ENCODE measurements at places on chromosomes 1 and 21.

GRCh38 chr1:59997479-59998115 lies 71.0 kb upstream of the CYP2J2 start:
- no peak for DNase-seq

DNA sequence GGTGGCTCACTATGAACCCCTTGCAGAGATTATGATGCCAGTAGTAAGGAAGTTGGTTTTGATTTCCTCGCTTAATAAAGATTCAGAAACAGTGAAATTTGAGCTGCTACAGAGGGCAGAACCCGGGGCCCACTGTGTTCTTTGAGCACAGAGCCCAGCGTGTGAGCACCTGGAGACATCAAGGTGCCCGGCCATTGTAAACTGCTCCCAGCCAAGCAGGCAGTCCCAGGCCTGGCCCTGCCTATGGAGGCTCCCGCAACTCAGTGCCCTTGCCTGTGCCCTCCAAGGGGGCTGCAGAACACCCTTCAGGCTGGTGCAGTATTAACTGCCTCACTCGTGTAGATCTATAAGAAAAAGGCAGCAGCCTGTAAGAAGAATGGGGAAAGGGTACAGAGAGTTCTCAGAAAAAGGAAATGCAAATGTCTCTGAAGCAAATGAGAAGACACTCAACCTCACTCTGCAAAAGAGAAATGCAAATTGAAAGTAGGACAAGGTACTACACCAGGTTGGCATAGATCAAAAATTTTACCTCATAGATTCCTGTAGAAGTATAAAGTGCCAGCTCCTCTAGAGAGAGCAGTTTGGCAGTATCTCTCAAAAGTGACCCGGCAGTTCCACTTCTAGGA lies 323.7 kb downstream of the HHAT start:
- DNase-seq: no peak

DNA sequence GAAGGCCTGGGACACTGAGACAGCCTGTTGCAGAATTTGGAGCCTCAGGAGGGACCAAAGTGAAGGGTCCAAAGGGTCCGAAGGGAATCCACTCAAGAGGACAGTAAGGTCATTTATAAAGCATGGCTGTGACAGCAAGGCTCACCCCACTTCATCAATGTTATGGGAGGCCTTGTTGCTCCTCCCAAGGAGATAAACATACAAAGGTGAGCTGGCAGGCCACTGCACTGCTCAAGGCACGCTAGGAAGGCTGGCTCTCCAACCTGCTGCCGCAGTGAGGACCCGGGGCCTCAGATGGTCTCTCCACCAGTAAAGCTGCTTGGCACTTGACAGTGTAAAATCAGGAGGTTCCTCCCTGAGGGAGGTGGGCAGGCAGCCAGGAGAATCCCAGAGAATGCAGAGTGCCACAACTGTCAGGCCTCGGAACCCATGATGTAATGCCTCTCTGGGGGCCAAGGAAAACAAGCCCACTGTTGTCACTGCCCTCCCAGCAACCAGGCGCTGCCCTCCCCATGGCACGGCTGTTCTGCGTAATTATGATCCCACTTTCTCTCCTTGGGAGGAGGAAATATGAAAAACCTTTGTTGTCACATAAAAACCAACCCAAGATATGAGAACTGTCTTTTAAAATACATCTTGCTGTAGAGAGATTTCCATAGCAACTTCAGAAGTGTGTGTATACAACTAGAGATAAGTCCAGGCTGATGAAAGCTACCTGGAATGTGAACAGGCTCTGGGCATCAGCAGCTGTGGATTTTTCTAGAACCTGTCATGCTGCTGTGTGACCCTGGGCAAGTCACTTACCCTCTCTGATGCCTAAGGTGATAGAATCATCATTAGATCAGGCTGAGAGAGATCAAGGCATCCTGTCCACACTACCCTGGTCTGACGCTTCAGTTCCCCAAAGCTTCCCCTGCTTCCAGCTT lies 102.5 kb downstream of the KCNN3 start:
- DNase-seq: no peak

DNA sequence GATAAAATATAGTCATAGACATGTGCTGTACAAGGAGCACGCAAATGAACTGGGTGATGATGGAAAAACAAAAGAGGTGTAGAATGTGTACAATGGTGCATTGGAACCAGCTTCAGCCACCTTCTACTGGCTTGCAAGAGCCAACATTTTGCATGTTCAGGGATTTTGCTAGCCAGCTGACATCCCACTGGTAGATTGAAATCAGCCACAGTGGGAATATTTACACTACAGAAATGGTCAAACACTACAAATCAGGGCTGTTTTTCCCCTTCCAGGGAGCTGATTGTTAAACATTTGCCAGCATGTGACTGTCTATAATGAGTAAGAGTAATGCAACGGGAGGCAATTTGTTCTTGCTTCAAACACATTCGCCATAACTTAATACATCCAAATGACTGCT lies 23.2 kb downstream of the PMVK start:
- DNase-seq: no peak

GRCh38 chr1:21659099-21659923 lies 9.8 kb downstream of the RAP1GAP start:
- DNase-seq: peak; percentile 74

DNA sequence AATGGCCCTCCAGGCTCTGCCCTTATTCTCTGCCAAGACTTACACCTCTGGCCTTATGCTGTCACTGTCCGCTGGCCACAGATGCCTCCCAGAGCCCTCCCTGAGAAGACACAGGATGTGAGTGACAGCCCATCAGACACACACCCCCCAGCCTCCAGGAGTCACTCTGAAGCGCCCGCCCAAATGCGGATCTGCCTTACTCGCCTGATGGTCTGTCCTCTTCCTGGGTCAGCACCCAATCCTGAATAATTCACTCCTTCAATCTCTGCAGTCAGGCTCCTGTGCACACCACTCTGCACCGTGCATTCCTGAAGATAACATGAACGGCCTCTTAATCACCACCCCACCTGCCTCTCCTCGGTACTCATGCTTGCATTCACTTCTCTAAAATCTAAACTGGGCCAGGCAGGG lies 14.7 kb downstream of the CLSTN1 start:
- DNase-seq: peak; percentile 77

- peak; percentile 97 for DNase-seq
Measured at GRCh38 chr1:202192770-202193613, 607 bp upstream of the LGR6 start.

- peak; percentile 95 for DNase-seq
Measured at GRCh38 chr1:165768513-165769394, at the start of gene TMCO1. TMCO1 (minus strand) TSS chr1:165768868; CDS start chr1:165768751, 117 bp downstream.

DNA sequence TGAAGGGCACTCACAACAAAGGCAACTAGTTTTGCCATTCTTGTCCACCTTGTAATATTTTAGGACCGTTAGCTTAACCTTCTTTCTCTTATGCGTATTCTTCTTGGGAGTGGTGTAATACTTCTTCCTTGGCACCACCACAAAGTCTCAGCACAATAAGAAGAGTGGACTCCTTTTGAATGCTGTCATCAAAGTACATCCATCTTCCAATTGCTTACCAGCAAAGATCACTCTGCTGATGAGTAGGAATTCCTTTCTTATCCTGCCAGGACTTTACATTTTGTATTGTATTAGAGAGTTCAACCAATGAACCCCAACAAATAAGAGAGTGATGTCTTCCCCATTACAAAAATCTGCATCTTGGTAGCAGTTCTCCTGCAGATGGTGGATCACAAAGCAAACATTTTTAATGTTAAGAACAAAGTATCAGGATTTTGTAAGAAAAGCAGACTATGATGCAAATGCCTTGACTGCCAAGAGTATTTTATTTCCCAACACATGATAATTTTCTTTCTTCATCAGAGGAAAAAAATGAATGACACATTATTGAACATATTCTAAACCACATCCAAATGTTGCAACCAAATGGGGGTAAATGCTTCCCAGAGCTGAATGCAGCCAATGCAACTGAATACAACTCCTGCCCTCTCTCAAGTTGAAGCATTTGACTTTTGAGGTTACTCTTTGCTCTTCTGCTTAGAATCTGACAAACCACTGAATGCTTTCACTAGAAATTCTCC lies 5.1 kb upstream of the ARNT start:
- DNase-seq: no peak

- DNase-seq: no peak
Measured at GRCh38 chr1:184818646-184819045, 64.0 kb upstream of the EDEM3 start.

DNA sequence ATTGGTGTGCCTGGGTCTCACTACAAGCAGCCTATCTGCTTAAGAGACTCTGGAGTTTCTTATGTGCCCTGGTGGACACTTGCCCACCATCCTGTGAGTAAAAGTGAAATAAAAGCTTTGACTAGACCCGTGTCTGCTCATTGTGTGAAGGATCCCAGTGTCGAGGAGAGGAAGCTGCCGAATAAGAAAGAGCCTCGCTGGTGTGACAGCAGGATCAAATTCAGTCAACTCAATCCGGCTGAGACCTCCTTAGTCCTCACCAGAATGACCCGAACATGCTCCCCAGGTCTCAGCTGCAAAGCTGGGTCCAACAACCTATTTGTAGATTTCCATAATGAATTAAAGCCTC lies 14.8 kb downstream of the CD2 start:
- DNase-seq: no peak

GRCh38 chr1:247906504-247907047 lies 11.2 kb downstream of the OR2W3 start:
- DNase-seq: no peak

- DNase-seq: no peak
Measured at GRCh38 chr1:59128784-59129227, 168.1 kb upstream of the FGGY start.

DNA sequence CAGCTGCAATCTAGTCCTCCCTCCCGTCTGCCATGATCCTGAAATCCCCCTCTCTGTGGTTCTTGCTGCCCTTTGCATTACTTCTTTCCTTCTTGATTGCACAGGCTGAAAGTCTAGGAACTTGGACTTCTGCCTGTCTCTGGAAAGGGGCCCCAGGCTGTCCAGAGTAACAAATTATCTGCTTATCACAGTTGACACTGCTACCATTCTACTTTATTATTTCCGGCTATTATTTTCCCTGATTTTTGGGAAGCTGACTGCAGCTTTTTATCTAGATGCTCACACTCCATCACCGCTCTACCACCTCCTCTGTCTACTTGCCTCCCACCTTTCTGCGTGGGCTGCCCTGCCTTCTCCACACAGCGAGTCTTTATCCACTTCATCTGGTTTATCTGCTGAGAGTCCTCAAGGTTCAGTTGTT lies 202.1 kb upstream of the PLXNA2 start:
- DNase-seq: no peak

- no peak for DNase-seq
Measured at GRCh38 chr1:209584231-209584672, 738 bp downstream of the CAMK1G start.

- DNase-seq: no peak
Measured at GRCh38 chr1:228073061-228073856, 9.2 kb upstream of the ARF1 start.

- DNase-seq: peak; percentile 14
Measured at GRCh38 chr1:78553859-78554258, 63.1 kb downstream of the PTGFR start.

GRCh38 chr1:162717548-162718184 lies 72.8 kb upstream of the HSD17B7 start:
- DNase-seq: no peak

DNA sequence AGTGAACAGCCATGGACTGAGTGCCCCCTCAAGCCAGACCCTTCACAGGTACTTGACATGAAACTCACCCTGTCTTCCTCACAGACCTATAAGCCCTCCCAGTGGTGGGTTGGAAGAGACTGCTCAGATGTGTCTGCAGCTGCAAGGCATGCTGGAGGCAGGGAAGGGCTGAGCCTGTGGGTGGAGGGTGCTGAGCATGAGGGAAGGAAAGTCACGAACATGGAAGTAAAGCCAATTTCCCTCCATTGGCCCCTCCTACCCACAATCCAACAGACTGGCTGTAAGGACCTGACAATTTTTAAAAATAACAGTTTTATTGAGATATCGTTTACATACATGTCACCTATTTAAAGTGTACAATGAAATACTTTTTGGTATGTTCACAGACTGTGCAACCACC lies 44.1 kb downstream of the RCSD1 start:
- DNase-seq: no peak

GRCh38 chr1:6915999-6916565 lies 130.8 kb downstream of the CAMTA1 start:
- no peak for DNase-seq

DNA sequence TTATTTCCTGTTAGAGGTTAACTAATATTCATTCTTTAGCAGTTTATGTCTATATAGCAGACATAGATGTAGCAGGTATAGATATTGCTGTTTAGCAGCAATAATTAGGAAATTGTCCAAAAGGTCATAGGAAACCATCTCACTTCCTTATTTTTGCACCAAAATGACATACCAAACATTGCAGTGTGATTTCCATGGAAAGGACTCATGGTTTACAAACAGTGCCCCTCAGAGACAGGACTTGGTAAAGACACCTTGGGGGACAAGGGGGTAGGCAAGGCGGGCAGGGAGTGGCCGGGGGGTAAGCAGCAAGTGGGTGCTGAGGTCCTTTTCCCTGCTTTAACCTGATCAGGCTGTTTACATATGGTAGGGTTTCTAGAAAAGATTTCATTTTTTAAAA lies 30.5 kb downstream of the BATF3 start:
- DNase-seq: no peak

DNA sequence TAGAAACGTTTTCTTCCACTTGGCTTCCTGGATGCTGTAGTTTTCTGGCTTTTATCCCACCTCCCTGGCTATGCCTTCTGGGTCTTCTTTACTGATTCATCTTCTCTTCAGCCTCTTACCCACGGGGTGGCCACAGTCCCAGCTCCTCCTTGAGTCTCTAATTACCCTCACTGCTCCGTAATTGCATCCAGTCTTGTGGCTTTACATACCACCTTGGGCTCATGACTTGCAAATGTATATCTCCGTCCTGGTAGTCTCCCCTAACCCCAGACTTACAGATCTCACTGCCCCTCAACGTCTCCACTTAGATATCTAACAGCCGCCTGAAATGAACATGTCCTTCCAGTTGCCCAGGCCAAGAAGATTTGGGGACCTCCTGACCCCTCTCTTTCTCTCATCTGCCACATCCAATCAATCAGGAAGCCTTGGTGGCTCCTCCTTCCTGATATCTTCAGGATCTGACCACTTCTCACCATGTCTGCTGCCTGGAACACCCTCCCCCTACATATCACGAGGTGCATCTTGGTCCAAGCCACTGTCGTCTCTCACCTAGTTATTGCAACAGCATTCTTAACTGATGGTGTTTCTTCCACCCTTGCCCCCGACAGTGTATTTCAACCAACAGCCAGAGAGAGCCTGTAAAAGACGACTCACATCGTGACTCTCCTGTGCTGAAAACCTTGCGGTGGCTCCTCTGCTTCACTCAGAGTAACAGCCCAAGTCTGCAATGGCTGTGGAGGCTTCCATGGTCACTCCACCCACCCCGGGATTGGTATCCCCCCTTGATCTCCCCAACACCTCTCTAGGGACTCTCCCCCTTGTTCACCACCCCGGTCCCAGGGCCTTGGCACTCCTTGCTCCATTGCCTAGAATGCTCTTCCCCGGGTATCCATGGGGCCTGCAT lies 219.0 kb upstream of the POU3F1 start:
- no peak for DNase-seq

Measured in WERI-Rb-1 (cell line).